ENCODE measurements at places on chromosomes 11 and 22. TPM values are rescaled to one million over a fixed set of nuclear protein-coding genes. Genes with fewer than 3 reads are reported as not detected.

GRCh38 chr22:48804811-48805301, 1022.8 kb downstream of the BRD1 start:
- DNase-seq = no peak

DNA sequence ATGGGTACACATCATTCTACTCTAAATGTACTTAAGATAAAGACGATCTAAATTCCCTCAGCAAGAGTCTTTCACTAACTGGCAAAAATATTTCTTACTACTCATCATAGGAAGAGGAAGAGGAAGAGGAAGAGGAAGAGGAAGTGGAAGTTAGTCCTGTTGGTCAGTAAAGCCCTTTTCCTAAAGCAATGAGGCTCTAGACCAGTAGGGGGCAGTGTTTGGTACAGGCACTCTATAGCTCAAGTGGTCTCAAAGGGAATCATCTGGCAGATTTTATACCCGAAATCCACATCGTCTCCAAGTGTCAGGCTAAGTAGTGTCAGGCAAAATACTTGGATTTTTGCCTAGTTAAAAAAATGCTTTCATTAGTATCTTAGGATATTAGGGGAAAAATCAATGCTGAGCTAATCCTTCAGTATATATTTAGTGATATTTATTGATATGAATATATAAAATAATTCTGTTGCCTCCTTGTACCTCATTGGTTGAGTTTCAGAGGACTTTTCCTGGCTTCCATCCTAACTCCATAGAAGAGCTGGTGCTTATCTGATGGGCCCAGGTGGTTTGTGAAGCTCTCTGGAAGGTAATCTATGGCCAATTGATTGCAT, 7.7 kb downstream of the BLID start:
- no peak for DNase-seq

GRCh38 chr11:57544566-57544965, 7.2 kb downstream of the SMTNL1 start:
- no peak for DNase-seq

Gene PLEKHA7
- total RNA-seq = 8.1 TPM

DNA sequence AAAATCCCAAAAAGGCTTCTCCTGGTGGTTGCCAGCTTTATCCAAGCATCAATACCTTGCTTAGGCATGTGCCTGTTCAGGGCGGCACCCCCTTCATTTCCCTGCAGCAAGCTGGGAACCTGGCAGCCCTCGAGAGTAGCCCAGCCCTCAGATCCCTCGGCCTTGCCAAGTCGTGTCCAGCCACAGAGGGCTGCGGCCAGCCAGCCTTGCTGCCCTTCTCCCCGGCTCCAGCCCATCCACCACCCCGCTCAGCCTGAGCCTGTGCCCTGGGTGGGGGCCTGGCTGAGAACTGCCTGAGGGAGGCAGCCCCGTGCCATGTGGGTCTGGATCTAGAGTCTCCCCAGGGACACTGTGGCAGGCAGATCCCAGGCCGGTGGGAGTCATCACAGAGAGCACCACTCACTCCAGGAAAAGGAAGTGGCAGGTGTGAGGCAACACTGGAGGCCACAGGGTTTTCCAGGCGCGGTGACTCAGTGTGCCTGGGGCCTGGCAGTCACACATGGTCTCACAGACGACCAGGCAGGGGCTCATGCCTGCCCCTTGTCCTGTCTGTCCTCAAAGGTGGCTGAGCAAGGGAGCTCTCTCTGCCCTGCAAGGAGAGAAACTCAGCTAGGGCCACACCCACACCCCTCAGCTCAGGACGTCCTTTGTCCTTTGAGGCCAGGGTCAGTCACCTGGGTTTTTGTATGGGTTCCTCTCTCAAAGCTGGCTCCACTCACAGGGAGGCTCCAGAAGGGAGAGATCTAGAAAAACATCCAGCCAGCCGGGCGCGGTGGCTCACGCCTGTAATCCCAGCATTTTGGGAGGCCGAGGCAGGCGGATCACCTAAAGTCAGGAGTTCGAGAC, 12.2 kb upstream of the CDC42BPG start:
- no peak for DNase-seq

DNA sequence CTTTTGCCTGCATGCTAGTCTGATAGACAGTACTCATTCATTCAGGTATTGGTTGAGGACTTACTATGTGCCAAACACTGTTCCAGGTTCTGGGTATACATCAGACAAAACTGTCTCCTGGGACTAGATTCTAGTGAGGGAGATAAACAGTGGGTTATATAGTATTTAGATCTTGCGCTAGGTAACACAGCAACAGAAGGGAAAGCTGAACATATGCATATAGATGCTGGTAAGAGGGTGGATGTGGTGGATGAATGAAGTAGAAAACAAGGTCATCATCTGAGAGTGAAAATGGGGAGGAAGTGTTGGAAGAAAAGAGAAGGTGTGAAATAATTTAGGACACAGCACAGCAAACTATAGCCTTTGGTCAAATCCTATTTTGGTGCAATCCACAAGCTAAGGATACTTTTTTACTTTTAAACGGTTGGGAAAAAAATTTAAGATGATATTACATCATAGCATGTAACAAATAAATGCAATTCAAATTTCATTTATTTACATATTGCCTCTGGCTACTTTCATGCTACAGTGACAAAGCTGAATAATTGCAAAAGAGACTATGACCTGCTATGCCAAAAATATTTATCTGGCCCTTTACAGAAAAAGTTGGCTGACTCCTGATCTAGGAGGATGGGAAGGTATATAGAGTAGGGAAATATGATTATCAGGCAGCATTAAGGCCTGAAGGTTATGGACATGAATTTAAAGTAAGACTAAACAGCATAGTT, 7.1 kb upstream of the TMEM9B start:
- no peak for DNase-seq

GRCh38 chr22:26779929-26780328, 122.5 kb downstream of the MIAT start:
- DNase-seq = no peak

Gene APOL3
- 25.4 TPM for total RNA-seq

- no peak for DNase-seq
These were observed 11.4 kb downstream of the PACS1 start for GRCh38 chr11:66081505-66081904.

Gene OSBP2
- total RNA-seq = 5.2 TPM

GRCh38 chr11:17351510-17352176, at the start of gene NCR3LG1:
TSS of gene NCR3LG1 (plus strand) at chr11:17351800. CDS start at chr11:17351970, 170 bp downstream.
- DNase-seq = no peak

DNA sequence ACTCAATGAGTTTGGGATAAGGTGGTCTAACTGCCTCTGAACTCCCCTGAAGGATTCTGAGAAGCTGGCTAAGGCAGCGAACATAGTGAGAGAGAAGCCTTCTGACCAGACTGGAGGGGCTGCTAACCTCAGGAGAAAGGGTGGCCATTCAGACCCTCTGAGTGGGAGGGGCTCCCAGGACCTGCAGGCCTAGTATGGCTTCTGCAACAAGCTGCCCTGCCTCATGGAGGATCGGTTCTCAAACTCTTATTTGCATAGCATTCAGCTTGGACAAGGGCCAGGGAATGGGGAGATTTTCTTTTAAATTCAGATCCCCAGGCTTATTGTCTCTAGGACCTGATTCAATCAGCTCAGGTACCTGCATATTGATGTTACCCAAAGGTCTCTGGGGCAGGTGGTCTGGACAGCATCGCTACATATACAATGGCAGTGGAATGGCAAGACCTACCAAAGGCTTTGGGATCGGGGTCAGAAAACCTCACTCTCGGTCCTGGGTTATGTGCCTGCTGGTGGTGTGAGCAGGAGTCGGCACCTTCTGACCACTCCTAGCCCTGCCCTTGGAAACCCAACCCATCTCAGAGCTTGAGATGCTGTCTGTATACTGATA, 599.1 kb downstream of the BRD1 start:
- DNase-seq = no peak

DNA sequence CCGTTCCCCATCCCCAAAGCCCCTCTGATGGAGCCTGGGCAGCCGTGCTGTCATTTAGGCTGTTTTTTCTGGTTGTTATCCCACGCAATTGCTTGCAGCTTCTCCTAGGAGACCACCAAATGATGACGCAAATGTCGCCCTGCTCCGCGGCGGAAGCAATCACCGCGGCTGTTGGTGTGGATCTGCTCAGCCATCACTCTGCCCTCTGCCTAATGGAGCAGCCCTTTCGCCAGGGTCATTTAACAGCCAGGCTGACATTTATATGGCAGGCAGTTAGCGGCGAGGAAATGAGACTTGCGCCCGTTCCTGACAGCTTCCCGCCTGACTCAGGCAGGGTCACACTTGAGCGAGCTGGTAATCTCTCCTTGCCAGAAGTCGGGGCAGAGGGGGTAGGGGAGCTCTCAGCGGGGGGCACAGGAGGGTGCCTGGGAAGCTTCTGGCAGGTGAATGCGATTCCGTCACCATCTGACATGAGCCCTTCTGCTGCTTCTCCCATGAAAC, 97.9 kb upstream of the RTL6 start:
- DNase-seq = no peak

Gene RFPL1
- total RNA-seq = not detected

Gene LRP5
- 30.8 TPM for total RNA-seq

Gene PRDM11
- 13.7 TPM for total RNA-seq

DNA sequence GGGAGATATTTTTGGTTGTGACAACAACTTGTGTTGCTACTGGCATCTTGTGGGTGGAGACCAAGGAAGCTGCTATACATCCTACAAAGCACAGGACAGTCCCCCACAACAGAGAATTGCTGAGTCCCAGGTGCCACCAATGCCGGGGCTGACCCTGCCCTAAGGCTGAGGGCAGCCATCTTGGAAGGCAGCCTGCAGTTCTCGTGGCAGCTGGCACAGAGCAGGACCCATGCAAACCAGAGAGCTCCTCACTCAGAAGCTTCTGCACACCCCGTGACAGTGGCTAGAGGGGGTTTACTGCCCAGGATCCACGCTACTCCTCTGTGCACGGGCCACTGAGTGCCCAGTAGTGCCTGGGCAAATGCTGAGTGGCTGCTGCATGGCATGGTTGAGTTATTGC, 143.4 kb downstream of the CTTN start:
- DNase-seq = no peak

- DNase-seq = no peak
These were observed 131.1 kb downstream of the MPPED1 start for GRCh38 chr22:43542681-43543521.

Gene RAB1B
- total RNA-seq = 34.3 TPM

Gene C11orf91
- not detected for total RNA-seq

DNA sequence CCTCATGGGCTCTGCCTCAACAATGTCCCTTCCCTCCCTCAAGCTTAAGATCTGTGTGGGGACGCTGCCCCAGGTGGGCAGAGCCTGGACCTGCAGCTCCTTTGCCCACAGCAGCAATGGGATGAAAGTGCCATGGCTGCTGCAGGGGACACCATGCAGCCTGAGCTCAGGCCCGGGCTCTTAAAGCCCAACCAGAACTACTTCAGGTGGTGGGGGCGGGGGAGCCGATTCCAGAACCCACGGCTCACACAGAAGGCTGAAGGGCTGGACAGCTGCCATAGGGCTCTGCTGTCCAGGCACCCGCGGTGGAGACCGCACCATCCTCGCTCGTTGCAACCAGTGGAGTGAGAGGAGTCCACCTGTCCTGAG, 12.5 kb downstream of the CHID1 start:
- no peak for DNase-seq

DNA sequence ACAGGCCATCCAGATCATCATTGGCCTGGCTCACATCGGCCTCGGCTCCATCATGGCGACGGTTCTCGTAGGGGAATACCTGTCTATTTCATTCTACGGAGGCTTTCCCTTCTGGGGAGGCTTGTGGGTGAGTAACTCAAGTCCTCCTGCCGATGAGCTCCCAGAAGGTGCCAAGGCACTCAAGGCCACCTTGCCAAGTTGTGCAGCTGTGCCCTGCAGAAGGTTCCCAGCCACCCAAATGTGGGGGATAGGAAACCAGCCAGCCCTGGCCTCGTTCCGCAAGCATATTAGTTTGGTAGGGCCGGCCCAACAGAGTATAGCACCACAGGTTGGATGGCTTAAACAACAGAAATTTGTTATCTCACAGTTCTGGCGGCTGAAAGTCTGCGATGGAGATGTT, 4.0 kb downstream of the MS4A8 start:
- DNase-seq = no peak

Gene MMP8
- total RNA-seq = 1.3 TPM

DNA sequence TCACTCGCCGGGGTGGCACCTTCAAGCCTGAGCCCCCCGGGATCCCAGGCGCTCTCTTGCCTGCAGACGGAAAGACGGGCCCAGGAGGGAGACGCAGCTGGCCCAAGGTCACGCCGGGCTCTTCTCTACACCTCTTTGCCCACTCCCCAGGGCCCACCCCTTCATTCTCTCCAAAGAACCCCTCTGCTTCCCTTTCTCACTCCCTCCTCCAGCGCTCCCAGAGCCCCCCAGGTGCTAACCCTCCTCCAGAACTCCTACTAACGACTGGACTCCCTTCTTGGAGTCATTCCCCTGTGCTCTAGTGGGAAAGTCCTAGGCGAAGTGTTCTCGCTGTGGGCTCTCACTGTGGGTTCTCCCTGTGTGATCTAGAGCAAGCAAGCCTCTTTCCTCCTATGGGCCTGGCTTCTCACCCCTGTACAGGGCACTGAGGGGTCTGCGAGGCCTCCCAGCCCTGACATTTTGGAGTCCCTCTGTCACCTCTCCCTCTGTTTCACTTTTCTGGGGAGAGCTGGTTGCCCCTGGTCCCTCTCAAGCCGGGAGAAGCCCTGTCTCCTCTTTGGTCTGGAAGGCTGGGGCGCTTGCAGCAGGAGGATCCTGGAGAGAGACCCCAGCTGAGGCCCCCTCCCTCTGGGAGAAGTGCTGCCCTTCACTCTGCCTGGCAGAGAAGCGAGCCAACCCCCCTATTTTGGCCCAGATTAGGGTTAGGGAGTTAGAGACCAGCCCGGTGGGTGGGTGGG, 858 bp downstream of the OAF start:
- DNase-seq = no peak

DNA sequence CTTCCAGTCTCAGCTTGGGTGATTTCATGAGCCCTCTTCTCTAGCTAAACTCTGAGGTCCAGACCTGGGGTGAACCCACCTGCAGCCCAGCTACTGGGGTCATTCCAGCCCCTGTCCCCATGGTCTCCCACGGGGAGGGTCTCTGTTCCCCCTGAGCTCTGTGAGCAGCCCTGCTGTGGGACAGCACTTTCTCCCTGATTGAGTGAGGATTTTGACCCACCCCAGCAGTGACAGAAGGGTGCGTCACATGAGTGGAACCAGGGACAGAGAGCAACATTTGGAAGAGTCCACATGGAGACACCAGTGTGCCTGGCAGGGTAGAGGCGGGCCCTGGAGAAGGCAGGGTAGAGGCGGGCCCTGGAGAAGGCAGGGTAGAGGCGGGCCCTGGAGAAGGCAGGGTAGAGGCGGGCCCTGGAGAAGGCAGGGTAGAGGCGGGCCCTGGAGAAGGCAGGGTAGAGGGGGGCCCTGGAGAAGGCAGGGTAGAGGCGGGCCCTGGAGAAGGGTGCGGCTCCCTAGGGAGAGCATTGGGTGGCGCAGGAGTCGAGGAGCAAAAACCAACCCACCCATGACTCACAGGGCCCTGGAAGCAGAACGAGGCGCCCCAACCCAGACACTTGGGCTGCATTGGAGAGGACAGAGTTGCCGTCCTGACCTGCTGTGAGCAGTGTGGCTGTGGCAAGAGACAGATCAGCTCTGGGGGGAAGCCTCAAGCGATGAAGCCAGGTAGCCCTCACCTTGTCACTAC, 227.7 kb upstream of the B3GAT1 start:
- no peak for DNase-seq

Measured in urinary bladder (tissue), 4 donors.